Tibial nerve (tissue), 4 donors: ENCODE measurements at places on chromosomes 1 and 21. TPM values are rescaled to one million over a fixed set of nuclear protein-coding genes. Genes with fewer than 3 reads are reported as not detected.

Gene DDOST
- 79.7 TPM for total RNA-seq

Gene ACTL8
- total RNA-seq = not detected

Gene FGR
- total RNA-seq = 19.0 TPM

Gene FYB2
- total RNA-seq = not detected

Gene ACBD6
- total RNA-seq = 61.8 TPM

Gene IL12RB2
- 6.5 TPM for total RNA-seq

Gene LRRC8C
- 16.5 TPM for total RNA-seq

Gene ID3
- 369 TPM for total RNA-seq

DNA sequence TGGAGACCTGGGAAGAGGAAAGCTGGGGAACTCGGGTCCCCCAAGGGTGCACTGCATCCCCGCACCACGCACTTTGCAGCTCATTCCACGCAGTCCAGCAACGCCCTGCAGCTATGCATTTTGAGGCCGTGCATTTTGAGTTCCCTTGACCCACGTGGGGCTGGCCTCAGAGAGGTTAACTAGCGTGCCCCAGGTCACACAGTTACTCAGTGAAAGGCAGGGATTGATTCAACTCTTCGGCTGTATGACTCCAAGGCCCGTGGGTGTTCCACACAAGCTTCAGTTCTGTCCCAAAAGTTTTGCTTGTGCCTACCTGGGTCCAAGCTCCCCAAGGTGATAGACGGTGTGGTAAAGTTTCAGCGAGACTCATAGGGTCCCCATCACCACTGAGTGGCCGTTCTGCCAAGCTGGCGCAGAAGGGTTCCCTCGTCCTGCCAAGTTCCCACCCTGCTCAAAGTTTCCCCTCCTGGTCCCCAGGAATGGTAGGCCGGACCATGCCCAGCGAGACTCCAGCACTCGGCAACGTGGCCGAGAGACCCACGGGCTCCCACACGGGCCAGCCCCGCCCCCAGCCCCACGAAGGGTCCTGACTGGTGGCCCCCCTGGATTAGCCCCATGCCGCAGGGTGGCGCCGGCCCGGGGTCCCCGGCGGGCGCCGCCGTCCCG lies 611 bp downstream of the HSPG2 start:
- no peak for DNase-seq

- no peak for DNase-seq
Observed at GRCh38 chr1:3918966-3919611, 19.0 kb upstream of the C1orf174 start.

GRCh38 chr1:17768651-17769241 lies 13.6 kb downstream of the ACTL8 start:
- no peak for DNase-seq

- no peak for DNase-seq
Observed at GRCh38 chr1:201450721-201451291, 18.2 kb downstream of the PHLDA3 start.

DNA sequence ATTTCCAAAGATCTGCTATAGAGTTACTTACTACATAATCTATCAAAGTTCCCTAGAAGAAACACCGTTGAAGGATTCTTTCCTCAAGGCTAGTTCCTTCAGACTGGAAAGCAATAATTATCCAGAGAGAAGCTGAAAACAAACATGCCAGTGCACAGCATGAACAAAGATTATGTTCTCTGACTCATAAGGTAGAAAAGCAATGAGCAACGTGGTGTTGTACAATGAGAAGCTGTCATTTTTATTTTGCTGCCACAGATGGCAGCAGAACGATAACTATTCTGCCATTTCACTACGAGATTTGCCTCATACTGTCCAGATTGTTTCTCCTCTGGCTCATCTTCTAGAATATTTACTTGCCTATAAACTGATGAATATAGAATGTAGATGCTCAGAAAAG lies 10.7 kb downstream of the EXTL2 start:
- DNase-seq = no peak

DNA sequence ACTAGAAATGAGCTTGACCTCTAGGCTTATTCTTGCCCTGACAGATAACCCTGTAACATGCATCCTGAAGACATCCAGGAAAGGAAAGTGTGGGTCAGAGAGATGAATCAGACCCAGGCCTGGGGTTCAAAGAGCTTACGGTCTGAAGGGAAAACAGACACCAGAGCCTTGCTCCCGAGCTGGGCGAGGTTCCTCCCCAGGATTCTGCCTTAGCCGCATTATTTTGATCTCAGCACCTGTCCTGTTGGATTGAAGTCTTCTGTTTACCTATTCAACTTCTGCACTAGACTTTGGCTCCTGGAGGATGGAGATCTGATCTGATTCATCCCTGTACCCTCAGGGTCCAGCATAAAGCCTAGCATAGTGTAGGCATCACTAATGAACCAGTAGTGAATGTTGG lies 1.9 kb downstream of the CYP4B1 start:
- DNase-seq = no peak

DNA sequence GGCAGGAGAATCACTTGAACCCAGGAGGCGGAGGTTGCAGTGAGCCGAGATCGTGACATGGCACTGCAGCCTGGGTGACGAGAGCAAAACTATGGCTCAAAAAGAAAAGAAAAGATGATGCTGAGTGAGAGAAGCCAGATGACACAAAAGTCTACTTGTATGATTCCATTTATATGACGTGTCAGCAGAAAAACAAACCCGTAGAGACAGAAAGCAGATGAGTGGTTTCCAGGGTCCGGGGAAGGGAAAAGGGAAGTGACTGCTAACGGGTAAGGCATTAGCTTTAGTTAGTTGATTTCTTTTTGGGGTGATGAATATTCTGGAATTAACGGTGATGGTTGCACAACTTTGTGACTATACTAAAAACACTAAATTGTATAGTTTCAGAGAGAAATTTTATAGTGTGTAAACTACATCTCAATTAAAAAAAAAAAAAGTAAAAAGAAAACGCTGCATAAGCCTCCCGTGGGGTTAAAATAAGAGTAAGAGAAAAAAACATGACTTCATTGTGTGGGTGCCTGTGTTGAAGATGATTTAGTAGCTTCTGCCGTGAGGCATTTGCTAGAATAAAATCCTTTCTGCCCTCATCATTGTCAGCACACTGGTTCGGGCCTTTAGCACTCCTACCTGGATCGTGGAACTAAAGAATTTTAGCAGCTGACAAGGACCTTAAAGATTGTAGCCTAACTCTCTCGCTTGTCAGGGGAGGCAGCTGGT lies 24.7 kb upstream of the ATP5PO start:
- DNase-seq = no peak

DNA sequence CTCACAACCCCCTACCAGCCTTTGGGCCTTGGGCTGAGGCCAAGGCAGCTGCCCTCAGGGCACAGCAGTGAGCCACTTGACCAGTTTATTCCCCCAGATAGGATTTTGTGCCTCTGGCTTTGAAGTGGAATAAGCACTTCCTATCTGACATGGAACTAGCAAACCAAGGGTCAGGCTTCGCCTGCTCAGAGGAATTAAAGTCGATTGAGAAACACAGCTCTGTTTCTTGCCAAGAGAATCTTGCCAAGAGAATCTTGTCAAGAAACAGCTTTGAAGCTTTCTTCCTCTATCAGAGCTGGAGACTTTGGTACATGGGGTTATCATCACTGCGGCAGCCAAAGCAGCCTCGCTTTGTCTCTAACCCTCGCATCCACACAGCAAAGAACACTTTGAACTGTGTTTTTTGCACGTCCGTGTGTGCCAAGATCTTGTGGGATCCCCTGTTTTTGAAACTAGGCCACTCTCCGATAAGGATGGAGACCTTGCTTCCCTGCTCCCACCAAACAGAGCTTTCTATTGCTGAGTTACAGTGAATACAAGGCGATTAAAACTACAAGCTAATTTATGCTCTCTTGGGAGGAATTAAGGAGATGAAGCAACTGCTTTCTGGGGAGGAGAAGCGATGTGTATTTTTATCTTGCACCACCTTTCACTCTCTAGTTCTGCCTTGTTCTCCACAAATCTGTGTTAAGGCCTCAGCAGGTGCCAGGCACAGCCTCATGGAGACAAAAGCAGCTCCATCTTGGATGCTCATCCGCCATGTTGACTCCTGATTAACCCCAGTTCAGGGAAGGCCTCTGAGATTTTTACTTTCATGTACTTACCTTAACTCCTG lies 67.3 kb downstream of the RHOU start:
- peak; percentile 30 for DNase-seq

DNA sequence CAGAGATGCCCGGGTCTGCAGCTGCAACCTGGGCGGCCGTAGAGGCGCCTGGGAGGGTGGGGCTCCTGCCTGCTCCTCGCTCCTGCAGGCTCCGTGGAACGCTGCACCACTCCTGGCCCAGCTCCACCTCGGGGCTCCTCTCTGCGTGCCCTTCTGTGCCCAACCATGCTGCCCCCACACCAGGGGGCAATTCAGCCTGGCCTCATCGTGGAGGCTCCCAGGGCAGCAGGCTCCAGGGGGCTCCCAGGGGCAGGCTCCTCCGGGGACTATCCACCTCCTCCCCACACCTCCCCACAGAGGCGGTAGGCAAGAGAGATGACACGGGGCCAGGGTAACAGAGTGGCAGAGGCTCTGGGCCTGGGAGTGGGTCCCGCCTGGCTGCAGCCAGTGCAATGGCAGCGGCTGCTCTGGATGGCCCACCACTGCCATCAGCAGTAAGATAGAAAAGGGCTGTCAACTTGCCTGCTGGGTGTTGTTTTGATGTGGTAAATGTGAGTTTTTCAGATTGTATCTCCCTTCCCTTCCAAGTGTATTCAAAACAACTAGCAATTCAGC lies 22.4 kb upstream of the LRRC8C start:
- DNase-seq = no peak

GRCh38 chr1:174726880-174727585 lies 272.7 kb upstream of the CACYBP start:
- no peak for DNase-seq

GRCh38 chr1:235954306-235955283 lies 87.9 kb upstream of the LYST start:
- DNase-seq = no peak

GRCh38 chr21:44987301-44987885 lies 47.6 kb downstream of the SLX9 start:
- DNase-seq = no peak

DNA sequence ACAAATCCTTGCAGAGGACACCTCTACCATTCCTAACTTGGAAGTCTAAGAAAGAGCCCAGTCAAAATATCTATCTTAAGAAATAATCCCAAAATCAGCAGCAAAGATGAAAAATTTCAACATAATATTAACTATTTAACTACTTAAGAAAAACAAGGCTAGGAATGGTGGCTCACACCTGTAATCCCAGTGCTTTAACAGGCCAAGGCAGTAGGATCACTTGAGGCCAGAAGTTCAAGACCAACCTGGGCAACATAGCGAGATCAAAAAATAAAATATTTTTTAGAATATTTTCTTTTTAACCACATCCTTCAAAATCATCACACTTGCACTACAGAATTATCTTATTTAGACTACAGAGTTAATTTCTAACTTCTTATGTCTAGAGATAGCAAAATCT lies 4.9 kb downstream of the CNN3 start:
- no peak for DNase-seq

GRCh38 chr21:26686278-26686677 lies 113.2 kb upstream of the CYYR1 start:
- no peak for DNase-seq

GRCh38 chr1:27596261-27596660 lies 7.7 kb downstream of the AHDC1 start:
- DNase-seq = no peak

DNA sequence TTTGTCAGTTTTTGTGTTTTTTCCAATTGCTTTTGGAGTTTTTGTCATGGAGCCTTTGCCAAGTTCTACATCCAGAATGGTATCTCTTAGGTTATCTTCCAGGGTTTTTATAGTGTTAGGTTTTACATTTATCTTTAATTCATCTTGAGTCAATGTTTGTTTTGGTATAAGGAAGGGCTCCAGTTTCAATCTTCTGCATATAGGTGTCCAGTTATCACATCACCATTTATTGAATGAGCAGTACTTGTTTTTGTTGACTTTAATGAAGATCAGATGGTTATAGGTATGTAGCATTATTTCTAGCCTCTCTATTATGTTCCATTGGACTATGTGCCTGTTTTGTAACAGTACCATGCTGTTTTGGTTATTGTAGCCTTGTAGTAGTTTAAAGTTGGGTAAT lies 1233.1 kb downstream of the PLA2G4A start:
- DNase-seq = no peak

- DNase-seq = no peak
Observed at GRCh38 chr1:219555031-219555692, 57.7 kb downstream of the ZC3H11B start.
